Esophagus squamous epithelium (tissue), 5 donors: ENCODE measurements at places on chromosomes 2 and 18.

DNA sequence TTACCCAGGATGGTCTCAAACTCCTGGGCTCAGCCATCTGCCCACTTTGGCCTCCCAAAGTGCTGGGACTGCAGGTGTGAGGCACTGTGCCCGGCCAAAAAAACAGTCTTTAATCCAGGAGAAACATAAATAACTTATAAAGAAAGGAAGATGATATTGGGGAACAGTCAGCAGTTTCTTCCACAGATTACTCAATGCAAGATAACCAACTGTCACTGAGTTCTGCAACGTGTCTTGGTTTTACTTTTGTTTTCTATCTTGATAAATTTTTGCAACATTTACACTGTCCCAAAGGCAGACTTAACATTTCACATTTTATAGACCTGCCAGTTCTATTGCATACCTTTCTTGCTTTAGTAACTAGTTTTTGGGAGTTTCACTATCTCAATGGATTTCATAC, 71.1 kb downstream of the ANKRD44 start:
- no peak for DNase-seq
- no peak overlapping the region for H3K4me3 ChIP-seq
- peaks cover 34% of the 10 kb centered on the region for H3K4me1 ChIP-seq
- no peaks in the 10 kb centered on the region for H3K36me3 ChIP-seq
- H3K27me3 ChIP-seq: no peaks in the 10 kb centered on the region

- no peaks in the 10 kb centered on the region for H3K36me3 ChIP-seq
- H3K27ac ChIP-seq: no peak overlapping the region
- H3K4me3 ChIP-seq: no peak overlapping the region
- no peaks in the 10 kb centered on the region for H3K27me3 ChIP-seq
Observed at GRCh38 chr2:227115761-227116160, 48.2 kb downstream of the COL4A4 start.

- H3K27me3 ChIP-seq: no peaks in the 10 kb centered on the region
- H3K27ac ChIP-seq: no peak overlapping the region
- H3K4me3 ChIP-seq: no peak overlapping the region
- no peaks in the 10 kb centered on the region for H3K36me3 ChIP-seq
Observed at GRCh38 chr2:16327326-16327725, 338.3 kb downstream of the CYRIA start.

GRCh38 chr2:237669283-237669627, 41.9 kb downstream of the LRRFIP1 start:
- peaks cover 18% of the 10 kb centered on the region for H3K4me1 ChIP-seq
- H3K27me3 ChIP-seq: peaks cover 16% of the 10 kb centered on the region
- H3K4me3 ChIP-seq: no peak overlapping the region
- no peak overlapping the region for H3K27ac ChIP-seq
- DNase-seq: no peak

- no peak overlapping the region for H3K4me3 ChIP-seq
- no peak overlapping the region for H3K27ac ChIP-seq
- H3K4me1 ChIP-seq: peaks cover 30% of the 10 kb centered on the region
- DNase-seq: no peak
- no peaks in the 10 kb centered on the region for H3K27me3 ChIP-seq
- H3K36me3 ChIP-seq: no peaks in the 10 kb centered on the region
Observed at GRCh38 chr2:223797811-223798721, 39.3 kb downstream of the AP1S3 start.

- no peak for DNase-seq
- no peaks in the 10 kb centered on the region for H3K27me3 ChIP-seq
- H3K27ac ChIP-seq: no peak overlapping the region
Observed at GRCh38 chr18:60929966-60930365, 403.3 kb upstream of the CDH20 start.

DNA sequence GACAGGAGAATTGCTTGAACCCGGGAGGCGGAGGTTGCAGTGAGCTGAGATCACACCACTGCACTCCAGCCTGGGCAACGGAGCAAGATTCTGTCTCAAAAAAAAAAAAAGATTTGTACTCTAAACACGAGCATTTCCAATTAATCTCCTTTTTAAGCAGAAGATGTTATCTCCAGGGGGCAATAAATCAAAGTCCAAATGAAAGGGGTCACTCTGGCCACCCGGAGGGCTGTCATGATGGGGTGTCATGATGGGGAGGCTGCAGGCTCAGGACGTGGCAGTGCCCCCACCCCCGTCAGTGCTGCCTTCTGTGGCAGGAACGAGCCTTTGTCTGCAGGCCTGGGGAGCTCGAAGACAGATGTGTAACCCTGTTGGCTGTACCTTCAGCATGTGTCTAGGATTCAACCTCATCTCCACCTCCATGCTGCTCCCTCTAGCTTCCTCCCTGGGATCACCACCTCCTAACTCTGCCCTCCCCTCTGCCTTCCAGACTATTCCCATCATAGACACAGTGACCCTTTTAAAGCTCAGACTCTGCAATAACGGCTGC, 76.9 kb upstream of the YWHAQ start:
- no peak for DNase-seq
- H3K27me3 ChIP-seq: no peaks in the 10 kb centered on the region
- H3K4me3 ChIP-seq: no peak overlapping the region

- peak overlapping the region; percentile 61 for H3K27ac ChIP-seq
- H3K4me1 ChIP-seq: peaks cover 57% of the 10 kb centered on the region
- DNase-seq: peak; percentile 11
Observed at GRCh38 chr2:43136876-43137275, 89.5 kb downstream of the ZFP36L2 start.

DNA sequence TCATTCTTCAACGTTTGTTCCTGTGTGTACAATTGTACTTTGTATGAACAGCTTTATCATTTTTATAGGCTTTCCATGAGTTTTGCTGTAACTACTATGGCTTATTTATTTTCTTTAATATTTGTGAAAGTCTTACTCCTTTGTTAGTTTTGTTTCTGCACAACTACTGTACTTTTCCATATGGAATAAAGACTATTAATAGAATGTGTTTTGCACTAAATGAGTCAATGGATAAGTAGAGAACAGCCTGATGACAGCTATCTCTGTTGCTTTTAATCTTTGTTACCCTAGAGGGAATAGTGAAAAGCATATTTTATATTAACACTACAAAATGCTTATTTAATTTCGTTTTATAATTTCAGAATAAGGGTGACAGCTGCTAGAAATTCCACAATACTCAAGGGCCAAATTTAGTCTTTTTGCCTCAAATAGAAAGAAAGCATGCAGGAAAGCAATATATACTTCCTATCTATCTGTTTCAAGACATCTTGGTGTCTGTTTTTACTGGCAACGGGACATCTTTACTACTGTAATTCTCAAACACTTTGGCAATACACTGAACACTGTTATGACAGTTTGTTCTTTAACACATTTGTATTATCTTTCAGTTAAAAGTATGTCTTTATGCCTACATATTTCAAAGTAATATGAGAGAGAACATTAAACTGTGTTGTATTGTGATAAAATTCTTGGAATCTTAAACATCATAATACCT, 53.9 kb downstream of the WDSUB1 start:
- peaks cover 19% of the 10 kb centered on the region for H3K36me3 ChIP-seq
- no peak overlapping the region for H3K4me3 ChIP-seq
- H3K27me3 ChIP-seq: no peaks in the 10 kb centered on the region
- DNase-seq: no peak

GRCh38 chr2:67399144-67399543, 2.0 kb downstream of the ETAA1 start:
- no peak for DNase-seq
- H3K36me3 ChIP-seq: no peaks in the 10 kb centered on the region
- no peak overlapping the region for H3K4me3 ChIP-seq
- H3K27ac ChIP-seq: no peak overlapping the region
- no peaks in the 10 kb centered on the region for H3K27me3 ChIP-seq
- H3K4me1 ChIP-seq: peaks cover 45% of the 10 kb centered on the region

DNA sequence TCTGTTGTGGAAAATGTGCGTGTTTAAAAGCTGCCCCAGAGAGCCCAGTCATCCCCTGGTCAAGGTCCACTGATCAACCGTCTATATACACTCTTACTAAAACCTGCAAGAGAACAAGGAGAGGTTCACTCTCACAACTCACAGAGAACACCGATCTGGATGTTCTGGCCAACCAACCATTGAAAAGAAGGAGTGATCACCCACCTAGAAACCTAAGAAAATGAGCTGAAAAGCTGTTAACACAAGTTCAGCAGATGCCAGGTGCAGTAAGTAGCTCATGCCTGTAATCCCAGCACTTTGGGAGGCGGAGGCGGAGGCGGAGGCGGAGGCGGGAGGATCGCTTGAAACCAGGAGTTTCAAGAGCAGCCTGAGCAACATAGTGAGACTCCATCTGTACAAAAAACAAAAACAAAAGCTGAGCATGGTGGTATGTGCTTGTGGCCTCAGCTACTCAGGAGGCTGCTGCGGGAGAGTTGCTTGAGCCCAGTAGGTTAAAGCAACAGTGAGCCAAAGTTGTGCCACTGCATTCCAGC, 14.5 kb downstream of the ATG16L1 start:
- no peaks in the 10 kb centered on the region for H3K27me3 ChIP-seq
- DNase-seq: no peak
- H3K4me3 ChIP-seq: no peak overlapping the region
- no peaks in the 10 kb centered on the region for H3K4me1 ChIP-seq
- H3K36me3 ChIP-seq: peaks cover 100% of the 10 kb centered on the region
- H3K27ac ChIP-seq: no peak overlapping the region

- no peak overlapping the region for H3K27ac ChIP-seq
- H3K4me1 ChIP-seq: no peaks in the 10 kb centered on the region
- H3K4me3 ChIP-seq: no peak overlapping the region
- no peak for DNase-seq
- H3K27me3 ChIP-seq: no peaks in the 10 kb centered on the region
- H3K36me3 ChIP-seq: peaks cover 53% of the 10 kb centered on the region
Observed at GRCh38 chr2:24825883-24826772, 32.9 kb downstream of the CENPO start.

DNA sequence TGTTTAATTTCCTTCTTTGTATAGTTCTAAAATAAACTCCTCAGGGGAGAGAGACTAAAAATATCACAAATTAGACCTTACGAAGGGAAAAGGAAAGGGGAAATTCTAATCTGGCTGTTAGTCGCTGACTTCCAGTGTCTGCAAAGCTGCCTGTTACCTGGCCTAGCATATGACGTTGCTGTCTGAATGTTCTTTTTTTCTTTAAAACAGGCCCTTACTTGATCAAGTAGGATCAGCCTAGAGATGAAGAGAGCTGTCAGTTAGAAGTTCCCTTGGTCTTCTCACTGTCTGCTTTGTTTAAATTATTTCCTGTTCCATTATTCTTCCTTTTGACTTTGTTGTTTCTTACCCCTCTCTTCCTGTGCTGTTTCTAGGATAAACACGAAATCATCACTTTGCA, 11.2 kb downstream of the NCK2 start:
- H3K36me3 ChIP-seq: no peaks in the 10 kb centered on the region
- H3K4me3 ChIP-seq: no peak overlapping the region
- peaks cover 27% of the 10 kb centered on the region for H3K4me1 ChIP-seq
- H3K27me3 ChIP-seq: no peaks in the 10 kb centered on the region
- DNase-seq: no peak

GRCh38 chr2:198177040-198177439, 372.6 kb downstream of the PLCL1 start:
- H3K27ac ChIP-seq: no peak overlapping the region
- no peak overlapping the region for H3K4me3 ChIP-seq
- no peak for DNase-seq
- H3K4me1 ChIP-seq: no peaks in the 10 kb centered on the region
- no peaks in the 10 kb centered on the region for H3K27me3 ChIP-seq
- no peaks in the 10 kb centered on the region for H3K36me3 ChIP-seq

DNA sequence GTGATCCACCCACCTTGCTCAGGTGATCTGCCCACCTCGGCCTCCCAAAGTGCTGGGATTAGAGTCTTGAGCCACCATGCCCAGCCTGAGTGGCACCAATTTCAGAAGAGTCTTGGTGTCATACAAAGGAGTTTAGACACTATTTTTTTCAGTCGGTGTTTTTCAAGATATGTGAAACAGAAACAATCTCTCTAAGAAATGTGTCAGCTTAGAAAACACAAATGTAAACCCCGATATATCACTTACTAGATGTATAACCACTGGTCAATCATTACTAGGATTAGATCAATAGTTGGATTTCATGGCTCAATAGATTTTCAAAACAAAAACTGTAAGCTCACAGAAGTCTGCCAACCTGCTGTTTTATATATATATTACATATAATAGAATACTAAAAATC, 67.2 kb upstream of the FRZB start:
- no peaks in the 10 kb centered on the region for H3K27me3 ChIP-seq
- no peak overlapping the region for H3K27ac ChIP-seq
- H3K36me3 ChIP-seq: no peaks in the 10 kb centered on the region

DNA sequence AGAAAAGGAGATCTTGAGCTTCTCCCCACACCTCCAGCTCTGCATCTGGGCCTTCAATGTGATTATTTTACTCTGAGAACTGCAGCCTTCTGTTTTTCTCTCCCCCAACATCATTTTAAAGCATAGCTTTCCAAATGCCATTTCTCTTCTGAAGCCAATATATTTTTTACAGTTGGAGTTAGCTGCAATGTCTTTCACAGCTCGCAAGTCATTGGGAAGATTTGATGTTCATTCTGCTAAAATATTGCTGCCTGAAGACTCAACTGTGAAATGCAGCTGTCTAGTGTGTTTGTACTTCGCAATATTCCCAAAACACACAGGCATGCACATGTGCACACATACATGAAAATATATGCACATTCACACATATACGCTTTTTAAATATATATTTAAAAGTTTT, 295.3 kb downstream of the LRRTM1 start:
- H3K27ac ChIP-seq: no peak overlapping the region
- no peak overlapping the region for H3K4me3 ChIP-seq
- DNase-seq: no peak
- H3K36me3 ChIP-seq: no peaks in the 10 kb centered on the region

- no peaks in the 10 kb centered on the region for H3K36me3 ChIP-seq
- no peak overlapping the region for H3K27ac ChIP-seq
- no peaks in the 10 kb centered on the region for H3K4me1 ChIP-seq
- H3K27me3 ChIP-seq: no peaks in the 10 kb centered on the region
Observed at GRCh38 chr2:155266583-155266982, 568.1 kb downstream of the KCNJ3 start.

DNA sequence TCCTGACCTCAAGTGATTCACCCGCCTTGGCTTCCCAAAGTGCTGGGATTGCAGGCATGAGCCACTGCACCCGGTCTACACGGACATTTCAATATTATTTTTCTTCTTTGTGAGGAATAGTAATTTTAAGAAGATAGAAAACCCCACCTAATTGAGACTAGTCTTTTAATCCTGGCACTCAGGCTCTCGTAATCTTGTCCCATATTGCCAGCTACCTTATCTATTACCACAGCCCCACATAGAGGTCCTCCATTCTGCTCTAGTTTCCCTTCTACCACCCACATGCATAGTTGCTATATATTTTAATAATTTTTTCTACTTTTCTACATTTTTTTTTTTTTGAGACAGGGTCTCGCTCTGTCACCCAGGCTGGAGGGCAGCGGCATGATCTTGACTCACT, 9.5 kb upstream of the USP14 start:
- no peaks in the 10 kb centered on the region for H3K27me3 ChIP-seq
- H3K4me3 ChIP-seq: no peak overlapping the region

DNA sequence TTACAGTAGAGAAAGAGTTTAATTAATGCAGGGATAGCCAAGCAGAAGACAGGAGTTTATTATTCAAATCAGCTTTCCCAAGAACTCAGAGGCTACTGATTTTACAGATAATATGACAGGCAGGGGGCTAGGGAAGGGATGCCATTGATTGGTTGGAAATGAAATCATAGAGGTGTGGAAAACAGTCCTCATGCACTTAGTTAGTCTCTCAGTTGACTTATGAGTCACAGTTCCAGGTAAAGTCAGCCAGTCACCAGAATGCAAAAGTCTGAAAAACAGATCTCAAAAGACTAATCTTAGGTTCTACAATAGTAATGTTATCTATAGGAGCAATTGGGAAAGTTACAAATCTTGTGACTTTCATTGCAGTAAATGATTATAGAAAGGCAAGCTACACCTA, 676.4 kb upstream of the CHAC2 start:
- H3K36me3 ChIP-seq: no peaks in the 10 kb centered on the region
- H3K4me3 ChIP-seq: no peak overlapping the region
- no peak for DNase-seq
- no peaks in the 10 kb centered on the region for H3K27me3 ChIP-seq
- H3K27ac ChIP-seq: no peak overlapping the region
